ENCODE measurements at places on chromosomes 16 and 17. TPM values are rescaled to one million over a fixed set of nuclear protein-coding genes. Genes with fewer than 3 reads are reported as not detected.

- H3K27me3 ChIP-seq = no peaks in the 10 kb centered on the region
- peak; percentile 11 for DNase-seq
- H3K4me1 ChIP-seq = no peaks in the 10 kb centered on the region
- no peaks in the 10 kb centered on the region for H3K36me3 ChIP-seq
- H3K4me3 ChIP-seq = no peak overlapping the region
Observed at GRCh38 chr17:17433000-17433703, 43.6 kb upstream of the MED9 start.

- H3K4me1 ChIP-seq = peaks cover 7% of the 10 kb centered on the region
- DNase-seq = peak; percentile 85
- no peak overlapping the region for H3K27ac ChIP-seq
- no peaks in the 10 kb centered on the region for H3K36me3 ChIP-seq
Observed at GRCh38 chr17:44350733-44351226, 5.7 kb downstream of the GRN start.

PLXDC1 gene
- 0.28 TPM for total RNA-seq

NEUROD2 gene
- not detected for total RNA-seq

- H3K36me3 ChIP-seq = no peaks in the 10 kb centered on the region
- 0 out of 2 replicates have a peak, but pooled peaks cover 4% of the 10 kb centered on the region for H3K4me1 ChIP-seq
Observed at GRCh38 chr16:57324749-57325148, 33.8 kb upstream of the CCL22 start.

GRCh38 chr17:16477666-16478065 lies 14.3 kb downstream of the LRRC75A start:
- DNase-seq = no peak
- H3K4me1 ChIP-seq = peaks cover 13% of the 10 kb centered on the region
- H3K36me3 ChIP-seq = no peaks in the 10 kb centered on the region

GRCh38 chr17:29112771-29113295 lies 67.4 kb downstream of the MYO18A start:
- H3K4me1 ChIP-seq = peaks cover 13% of the 10 kb centered on the region
- H3K4me3 ChIP-seq = no peak overlapping the region
- no peak overlapping the region for H3K27ac ChIP-seq
- no peaks in the 10 kb centered on the region for H3K27me3 ChIP-seq

B4GALNT2 gene
- total RNA-seq = not detected

DNA sequence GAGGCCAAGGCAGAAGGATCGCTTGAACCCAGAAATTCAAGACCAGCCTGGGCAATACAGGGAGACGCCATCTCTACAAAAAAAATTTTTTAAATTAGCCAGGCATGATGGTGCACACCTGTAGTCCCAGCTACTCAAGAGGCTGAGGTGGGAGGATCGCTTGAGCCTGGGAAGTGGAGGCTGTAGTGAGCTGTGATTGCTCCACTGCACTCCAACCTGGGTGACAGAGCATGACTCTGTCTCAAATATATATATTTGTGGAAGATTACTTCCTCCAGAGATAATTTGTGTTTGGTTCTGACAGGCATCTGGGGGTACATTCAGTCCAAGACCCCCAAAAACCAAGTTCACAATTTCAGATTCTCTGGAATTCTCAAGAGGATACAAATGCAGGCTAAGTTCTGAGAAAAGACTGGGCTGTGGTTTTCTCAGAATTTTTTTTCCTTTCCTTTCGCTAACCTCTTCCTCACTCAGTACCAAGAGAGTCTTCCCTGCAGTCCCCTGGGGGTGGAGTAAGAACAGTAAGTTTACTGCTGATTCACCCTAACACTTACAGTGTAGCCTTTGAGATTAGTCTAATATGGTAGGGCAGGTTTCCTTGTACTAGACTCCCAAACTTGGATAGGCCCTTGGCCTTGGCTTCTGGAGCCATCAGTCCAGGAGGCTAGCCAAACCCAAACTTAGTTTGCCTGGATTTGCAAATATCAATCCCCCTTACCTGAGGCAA lies 15.1 kb downstream of the GSDMB start:
- no peak overlapping the region for H3K27ac ChIP-seq
- H3K4me1 ChIP-seq = no peaks in the 10 kb centered on the region
- no peak overlapping the region for H3K4me3 ChIP-seq
- H3K36me3 ChIP-seq = no peaks in the 10 kb centered on the region

DNA sequence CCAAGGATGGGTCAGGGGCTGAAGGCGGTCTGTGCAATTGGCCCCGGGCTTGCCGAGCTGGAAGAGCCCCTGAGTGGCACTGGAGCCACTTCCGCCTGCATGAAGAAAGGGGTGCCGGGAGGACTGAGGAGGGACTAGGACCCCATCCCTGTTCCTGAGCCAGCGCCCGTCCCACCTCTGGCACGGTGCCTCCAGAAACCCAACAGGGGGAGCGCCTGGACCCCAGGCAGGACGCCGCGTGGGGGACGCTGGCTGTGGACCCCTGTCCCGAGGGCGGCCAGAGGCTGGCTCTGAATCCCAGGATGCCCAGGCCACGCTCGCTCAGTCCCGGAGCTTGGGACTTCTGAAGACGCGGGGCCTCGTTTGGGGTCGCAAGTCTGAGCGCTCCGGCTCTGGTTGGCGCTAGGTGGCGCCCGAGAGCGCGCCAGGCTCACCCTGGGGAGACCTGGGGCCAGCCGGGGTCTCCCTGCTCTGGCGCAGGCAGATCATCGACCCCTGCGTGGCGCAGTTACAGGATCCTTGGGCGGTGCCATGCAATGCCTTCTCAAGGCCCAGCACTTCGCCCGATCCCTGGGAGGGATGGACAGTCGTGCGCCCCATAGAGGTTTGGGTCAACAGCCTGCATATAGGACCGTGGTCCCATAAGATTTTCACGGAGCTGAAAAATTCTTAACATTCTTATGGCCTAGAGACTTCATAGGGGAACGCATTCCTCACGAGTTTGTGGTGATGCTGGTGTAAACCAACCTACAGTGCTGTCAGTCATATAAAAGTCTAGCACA lies 58.5 kb upstream of the CREBBP start:
- no peak overlapping the region for H3K27ac ChIP-seq
- peak overlapping the region; percentile 52 for H3K4me3 ChIP-seq
- H3K27me3 ChIP-seq = no peaks in the 10 kb centered on the region
- peaks cover 5% of the 10 kb centered on the region for H3K4me1 ChIP-seq
- DNase-seq = peak; percentile 90

DNA sequence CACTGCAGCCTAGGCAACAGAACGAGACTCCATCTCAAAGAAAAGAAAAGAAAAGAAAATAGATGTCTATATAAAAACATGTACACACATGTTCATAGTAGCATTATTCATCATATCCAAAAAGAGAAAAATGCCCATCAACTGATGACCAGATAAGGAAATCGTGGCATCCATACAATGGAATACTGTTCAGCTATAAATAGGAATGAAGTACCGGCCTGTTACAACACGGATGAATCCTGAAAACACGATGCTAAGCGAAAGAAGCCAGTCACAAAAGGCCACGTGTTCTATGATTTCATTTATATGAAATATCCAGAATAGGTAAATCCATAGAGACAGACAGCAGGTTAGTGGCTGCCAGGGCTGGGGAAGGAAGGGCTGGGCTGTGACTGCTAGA lies 65.8 kb downstream of the TBC1D16 start:
- H3K4me1 ChIP-seq = peaks cover 16% of the 10 kb centered on the region
- H3K27me3 ChIP-seq = no peaks in the 10 kb centered on the region
- no peak overlapping the region for H3K4me3 ChIP-seq
- no peak for DNase-seq
- no peak overlapping the region for H3K27ac ChIP-seq

- peak overlapping the region; percentile 97 for H3K4me3 ChIP-seq
- H3K27me3 ChIP-seq = no peaks in the 10 kb centered on the region
- H3K4me1 ChIP-seq = peaks cover 11% of the 10 kb centered on the region
- H3K36me3 ChIP-seq = no peaks in the 10 kb centered on the region
- DNase-seq = no peak
Observed at GRCh38 chr17:60523822-60524221, 2.2 kb downstream of the APPBP2 start.

GRCh38 chr16:75653922-75654321 lies 6.3 kb downstream of the TERF2IP start:
- no peak overlapping the region for H3K4me3 ChIP-seq
- H3K27me3 ChIP-seq = no peaks in the 10 kb centered on the region
- H3K27ac ChIP-seq = no peak overlapping the region
- H3K36me3 ChIP-seq = peaks cover 24% of the 10 kb centered on the region

C16orf92 gene
- total RNA-seq = not detected

Measured in GM23338 (cell line).